ENCODE measurements at places on chromosomes 7 and 10.

DNA sequence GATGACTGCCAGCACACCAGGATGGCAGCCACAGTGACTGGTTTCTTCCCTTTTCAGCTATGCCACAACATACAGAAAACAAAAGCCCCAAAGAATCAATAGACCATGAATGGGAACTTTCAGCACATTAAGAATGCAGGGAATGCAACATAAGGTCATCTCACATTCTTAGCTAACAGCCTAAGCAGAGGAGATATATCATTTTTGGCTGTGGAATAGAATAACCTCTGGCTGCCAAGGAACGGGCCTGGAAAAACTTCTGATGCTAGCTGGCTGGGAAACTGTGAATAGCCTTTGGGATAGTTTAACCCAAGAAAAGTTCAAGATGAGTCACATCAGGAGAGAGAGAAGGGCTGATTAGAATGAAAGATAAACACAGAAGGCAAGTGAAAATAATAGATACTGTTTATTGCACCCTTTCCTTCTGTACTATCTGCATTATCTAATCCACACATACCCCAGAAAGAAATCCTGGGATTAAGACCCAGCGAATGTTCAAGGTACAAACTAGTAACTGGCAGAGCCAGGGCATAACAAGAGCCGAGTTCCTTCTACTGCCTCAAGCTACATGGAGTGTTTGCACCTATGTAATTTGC is 169.2 kb downstream of the SEMA3A start:
- DNase-seq: no peak

- no peak for DNase-seq
Measured at GRCh38 chr10:7405637-7406036, 5.2 kb downstream of the SFMBT2 start.

DNA sequence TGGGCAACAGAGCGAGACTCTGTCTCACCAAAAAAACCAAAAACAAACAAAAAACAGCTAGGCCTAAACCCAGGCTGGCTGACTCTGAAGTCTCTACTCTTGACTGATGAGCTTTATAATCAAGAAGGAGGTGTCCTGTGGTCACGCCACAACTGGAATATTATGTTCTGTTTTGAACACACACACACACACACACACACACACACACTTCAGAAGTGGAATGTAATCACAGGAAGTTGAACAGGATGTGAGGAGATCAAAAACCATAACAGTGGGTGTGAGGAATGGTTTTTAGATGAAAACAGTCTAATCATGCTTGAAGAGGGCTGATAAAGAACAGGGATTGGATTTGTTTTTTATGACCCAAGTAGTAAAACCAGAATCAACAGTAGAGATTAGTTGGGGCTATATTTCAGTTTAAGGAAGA is 51.1 kb upstream of the IL6 start:
- DNase-seq: no peak

DNA sequence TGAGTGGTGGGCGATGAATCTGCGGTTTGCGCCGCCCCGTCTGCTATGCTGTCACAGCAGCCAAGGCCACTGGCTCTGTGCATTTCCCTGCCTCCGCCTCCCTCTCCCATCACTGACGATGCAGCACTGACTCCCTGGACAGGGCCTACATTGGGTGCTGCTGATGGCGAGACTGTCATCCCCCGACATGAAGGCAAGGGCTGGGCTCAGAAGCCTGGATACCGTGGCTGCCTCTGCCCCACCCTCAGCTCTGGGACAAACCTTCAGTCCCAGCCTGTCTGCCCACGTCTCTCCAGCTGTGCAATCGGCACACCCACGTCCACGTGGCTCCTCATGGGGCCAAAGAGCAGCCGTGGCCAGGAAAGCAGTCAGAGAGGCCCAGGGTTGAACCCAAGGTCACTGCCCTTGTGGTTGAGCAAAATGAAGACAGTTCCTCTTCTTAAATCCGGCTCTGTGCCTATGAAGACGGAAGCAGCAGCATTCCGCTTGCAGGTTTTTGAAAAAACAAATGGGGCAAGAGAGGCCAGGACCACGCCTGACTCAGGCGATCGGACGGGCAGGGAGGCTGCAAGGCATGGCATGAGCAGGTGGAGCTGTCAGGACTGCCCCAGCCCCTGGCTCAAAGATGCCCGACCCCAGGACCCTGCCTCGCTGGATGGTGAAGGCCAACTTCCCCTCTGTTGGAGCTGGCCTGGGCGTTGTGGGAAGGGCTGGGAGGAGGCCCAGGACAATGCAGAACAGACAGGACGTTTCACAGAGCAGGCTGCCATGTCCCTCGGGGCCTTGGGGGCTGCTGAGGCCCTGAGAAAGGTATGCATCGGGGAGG is 517.5 kb downstream of the DNAJB6 start:
- DNase-seq: no peak

DNA sequence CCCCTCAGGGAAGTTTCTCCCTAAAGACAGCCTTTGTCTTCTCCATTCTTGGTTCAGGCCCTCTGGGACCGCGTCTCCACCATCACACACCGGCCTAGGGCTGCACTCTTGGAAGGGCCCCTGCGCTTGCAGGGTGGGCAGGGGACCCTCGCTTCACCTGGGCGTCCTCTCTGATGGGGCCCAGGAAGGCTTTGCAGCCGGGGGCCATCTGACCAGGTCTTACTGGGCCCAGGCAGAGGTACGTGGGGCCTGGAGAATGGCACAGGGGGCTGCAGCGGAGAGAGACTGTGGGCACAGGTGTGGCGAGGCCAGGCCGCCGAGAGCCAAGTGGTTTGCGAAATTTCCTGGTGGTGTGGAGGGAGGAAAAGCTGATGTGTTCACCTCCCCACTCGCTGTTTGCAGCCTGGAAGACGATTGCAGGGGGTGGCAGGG is 44.4 kb downstream of the ALOX5 start:
- DNase-seq: no peak

- DNase-seq: no peak
Measured at GRCh38 chr10:61836888-61837754, 64.4 kb upstream of the ARID5B start.

GRCh38 chr7:24858108-24858977 is 101.1 kb upstream of the GSDME start:
- no peak for DNase-seq

- DNase-seq: no peak
Measured at GRCh38 chr7:27670177-27670576, 7.5 kb upstream of the HIBADH start.

- no peak for DNase-seq
Measured at GRCh38 chr7:85185424-85186082, 1.3 kb downstream of the SEMA3D start.

GRCh38 chr7:20170633-20171032 is 46.6 kb downstream of the MACC1 start:
- no peak for DNase-seq

- no peak for DNase-seq
Measured at GRCh38 chr7:133139350-133139749, 57.5 kb upstream of the CHCHD3 start.

- DNase-seq: no peak
Measured at GRCh38 chr7:33764752-33765451, 140.4 kb upstream of the BMPER start.

- DNase-seq: no peak
Measured at GRCh38 chr10:18424200-18424599, 227.2 kb downstream of the NSUN6 start.

- DNase-seq: no peak
Measured at GRCh38 chr7:18064242-18064838, 36.7 kb upstream of the PRPS1L1 start.

DNA sequence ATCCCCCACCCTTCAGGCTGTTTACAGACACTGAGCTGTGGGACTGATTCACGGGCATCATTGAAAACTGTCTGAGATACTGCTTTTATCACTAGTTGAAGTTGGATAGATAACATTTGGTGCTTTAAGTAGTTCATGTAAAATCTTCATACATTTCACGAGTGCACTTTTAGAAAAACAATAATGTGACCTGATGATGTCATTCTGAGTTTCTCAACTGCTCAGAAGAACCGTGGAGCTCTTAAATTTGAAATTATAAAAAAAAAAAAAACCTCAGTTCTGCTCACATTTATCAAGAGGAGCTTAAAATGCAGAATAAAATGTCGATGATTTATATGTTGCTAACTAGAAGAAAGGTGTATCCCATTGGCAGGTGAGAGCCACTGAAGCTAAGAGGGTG is 81.5 kb downstream of the GALNT11 start:
- no peak for DNase-seq

DNA sequence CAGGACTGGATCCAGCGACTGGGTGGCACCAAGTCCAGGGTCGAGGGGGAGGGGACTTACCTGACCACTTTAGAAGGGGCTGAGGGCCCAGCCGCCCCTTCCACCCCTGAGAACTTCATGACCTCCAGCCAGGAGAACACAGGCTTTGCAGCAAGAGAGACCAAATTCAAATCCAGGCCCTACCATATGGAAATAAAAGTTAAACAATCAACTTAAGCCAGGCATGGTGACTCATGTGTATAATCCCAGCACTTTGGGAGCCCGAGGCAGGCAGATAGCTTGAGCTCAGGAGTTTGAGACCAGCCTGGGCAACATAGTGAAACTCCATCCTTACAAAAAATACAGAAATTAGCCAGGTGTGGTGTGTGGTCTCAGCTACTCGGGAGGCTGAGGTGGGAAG is 61.9 kb downstream of the COL13A1 start:
- no peak for DNase-seq

- DNase-seq: no peak
Measured at GRCh38 chr10:28733245-28733644, 55.9 kb downstream of the BAMBI start.

- peak; percentile 67 for DNase-seq
Measured at GRCh38 chr10:71998840-71999194, 34.6 kb downstream of the CHST3 start.

DNA sequence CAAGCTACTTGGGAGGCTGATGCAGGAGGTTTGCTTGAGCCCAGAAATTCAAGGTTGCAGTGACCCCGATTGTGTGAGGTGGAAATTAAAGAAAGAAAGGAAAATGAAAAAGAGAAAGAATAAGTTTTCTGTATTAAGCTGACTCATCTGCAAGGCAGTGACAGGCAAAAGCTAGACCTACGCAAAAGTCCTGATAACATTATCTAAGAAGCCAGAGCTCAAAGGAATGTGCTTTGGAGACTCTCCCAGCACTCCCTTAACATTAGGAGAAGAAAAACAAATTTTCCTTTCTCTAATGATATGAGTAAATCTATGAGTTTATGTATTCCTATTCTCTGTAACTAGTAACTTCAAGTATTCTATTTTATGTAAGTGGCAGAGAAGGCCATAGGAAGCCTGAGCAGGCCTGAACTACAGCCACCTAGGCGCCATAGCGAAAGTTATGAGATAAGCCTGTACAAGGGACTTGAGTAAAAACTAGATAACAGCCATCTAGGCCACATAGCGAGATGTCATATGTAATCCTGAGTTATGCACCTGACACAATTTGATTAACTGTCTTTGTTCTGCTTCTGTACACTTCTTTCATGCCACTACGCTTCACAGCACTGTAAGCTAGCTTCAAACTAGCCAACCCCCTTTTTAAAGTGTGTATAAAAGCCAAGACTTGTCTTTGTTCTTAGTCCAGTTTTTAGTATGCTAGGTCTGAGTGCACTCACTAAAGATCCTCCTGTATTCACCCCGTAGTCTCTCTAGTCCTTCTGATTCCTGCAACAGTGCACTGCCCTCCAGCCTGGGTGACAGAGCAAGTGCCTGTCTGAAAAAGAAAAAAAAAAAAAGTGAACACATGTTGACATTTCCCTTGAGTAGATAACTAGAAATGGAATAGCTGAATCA is 9.4 kb upstream of the ZWINT start:
- no peak for DNase-seq

GRCh38 chr7:25671111-25671510 is 442.8 kb upstream of the NPVF start:
- DNase-seq: no peak

- no peak for DNase-seq
Measured at GRCh38 chr7:142152076-142152475, 40.6 kb downstream of the MGAM2 start.

DNA sequence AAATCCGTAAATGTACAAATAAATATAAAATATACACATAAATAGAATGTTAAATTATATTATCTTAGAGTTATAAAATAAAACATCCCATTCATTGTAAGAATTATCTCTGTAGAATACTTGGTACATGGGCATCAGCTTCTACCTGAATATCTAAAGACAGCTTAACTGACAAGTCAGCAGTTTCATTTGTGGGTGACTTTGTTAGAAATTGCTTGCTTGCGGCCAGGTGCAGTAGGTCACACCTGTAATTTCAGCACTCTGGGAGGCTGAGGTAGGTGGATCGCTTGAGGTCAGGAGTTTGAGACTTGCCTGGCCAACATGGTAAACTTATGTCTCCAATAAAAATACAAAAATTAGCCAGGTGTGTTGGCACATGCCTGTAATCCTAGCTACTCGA is 14.6 kb downstream of the PCGF6 start:
- no peak for DNase-seq

DNA sequence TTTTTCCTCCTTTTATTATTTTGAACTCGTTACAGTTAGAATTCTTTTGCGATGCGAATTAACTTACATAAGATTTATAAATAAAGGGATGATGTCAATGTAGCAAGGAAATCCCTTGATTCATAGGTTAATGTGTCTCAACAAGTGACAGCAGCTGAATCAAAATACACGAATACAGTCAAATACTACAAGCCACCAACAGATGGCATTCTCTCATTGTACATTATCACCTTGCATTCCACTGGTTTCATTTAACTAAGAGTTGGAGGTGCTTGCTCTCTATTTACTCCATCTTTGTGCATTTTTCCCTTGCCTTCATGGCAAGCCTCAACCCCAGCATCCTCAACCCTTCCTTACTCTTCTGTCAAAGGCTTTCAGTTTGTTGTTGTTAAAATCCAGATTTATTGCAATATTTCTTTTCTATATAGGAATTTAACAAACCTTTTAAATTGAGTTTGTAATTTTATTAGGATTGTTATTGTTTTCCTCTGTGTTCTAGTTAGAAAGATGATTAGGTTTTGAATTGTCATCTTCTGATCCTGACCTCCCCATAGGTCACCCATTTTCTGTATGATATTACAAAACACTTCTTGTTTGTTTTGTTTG is 78.3 kb downstream of the SLC25A40 start:
- no peak for DNase-seq

GRCh38 chr10:70528741-70529362 is 50.3 kb downstream of the PALD1 start:
- no peak for DNase-seq

DNA sequence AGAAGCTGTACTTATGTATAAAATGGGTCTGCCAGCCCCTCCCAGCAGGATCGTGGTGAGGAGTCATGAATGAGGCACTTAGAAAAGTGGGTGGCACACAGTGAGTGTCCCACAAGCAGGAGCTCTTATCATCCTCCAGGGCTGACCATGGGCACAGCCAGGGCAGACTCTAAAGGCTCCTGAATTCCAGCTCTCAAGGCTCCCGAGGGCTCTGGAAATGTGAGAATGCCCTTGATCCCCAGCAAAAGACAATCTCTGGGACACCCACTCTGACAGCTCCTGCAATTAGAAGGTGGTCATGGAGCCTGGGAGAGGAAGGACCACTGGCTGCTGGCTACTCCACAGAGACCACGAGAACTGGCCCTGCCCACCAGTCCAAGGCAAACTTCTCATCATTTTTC is 1.6 kb downstream of the VSTM4 start:
- no peak for DNase-seq
